Stromal cell of bone marrow (primary cell): ENCODE measurements at places on chromosomes 16 and 17.

DNA sequence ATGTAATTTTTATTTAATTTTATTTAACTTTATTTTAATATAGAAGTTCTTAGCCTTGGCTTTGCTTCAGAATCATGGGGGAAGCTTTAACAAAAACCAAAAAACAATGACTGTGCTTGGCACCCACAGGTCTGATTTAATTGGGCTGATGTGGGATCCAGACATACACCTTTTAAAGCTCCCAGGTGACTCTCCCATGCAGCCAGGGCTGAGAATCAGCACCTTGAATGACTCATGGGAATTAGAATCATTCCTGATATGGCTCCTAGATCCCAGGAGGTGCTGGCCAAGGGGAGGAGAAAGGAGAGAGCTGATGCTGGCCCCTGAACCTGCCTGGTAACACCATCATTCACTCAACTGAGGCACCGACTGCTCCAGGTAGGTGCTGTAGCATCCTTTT is 240.7 kb downstream of the PARN start:
- DNase-seq = no peak

- DNase-seq = no peak
Measured at GRCh38 chr17:4994081-4994595, 3.2 kb downstream of the INCA1 start.

- DNase-seq = no peak
Measured at GRCh38 chr16:23575834-23576233, 18.3 kb downstream of the UBFD1 start.

- no peak for DNase-seq
Measured at GRCh38 chr17:15261802-15262290, 3.3 kb downstream of the PMP22 start.

- DNase-seq = no peak
Measured at GRCh38 chr16:2973093-2973492, 3.9 kb downstream of the PAQR4 start.
